Activated CD8-positive, alpha-beta T cell treated with anti-CD3 and anti-CD28 coated beads for 36 hours (primary cell): ENCODE measurements at places on chromosomes 5 and 9.
A peak's percentile ranks its signal among the peaks of the same experiment; 100 is the strongest.

- DNase-seq: no peak
These were observed 52.8 kb upstream of the STXBP1 start for GRCh38 chr9:127559247-127559680.

GRCh38 chr5:142324871-142325724 lies at the start of gene SPRY4:
TSS of gene SPRY4 (minus strand) at chr5:142325021. CDS start at chr5:142315108, 9,913 bp downstream.
- DNase-seq: peak; percentile 94

GRCh38 chr9:26061948-26062575 lies 383.8 kb upstream of the TUSC1 start:
- DNase-seq: no peak

DNA sequence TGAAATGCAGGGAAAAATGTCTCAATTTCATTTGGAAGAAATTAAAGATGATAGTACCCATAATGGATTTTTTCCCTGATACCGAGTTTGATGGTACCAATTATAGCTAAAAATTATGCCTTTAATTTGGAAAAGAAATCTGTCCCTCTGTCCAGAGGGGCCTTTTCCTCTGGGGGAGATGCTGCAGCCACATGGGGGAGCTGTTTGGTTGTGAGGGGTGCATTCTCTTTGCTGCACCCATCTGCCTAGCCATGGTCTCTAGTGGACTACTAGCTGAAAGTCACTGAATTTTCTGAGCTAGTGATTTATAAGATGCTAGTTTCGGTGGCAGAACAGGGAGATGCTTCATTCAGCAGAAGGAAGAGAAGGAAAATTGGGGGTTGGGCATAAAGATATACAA lies 9.6 kb downstream of the SEC61B start:
- peak; percentile 71 for DNase-seq
